GM10248 (cell line): ENCODE measurements at places on chromosomes 16 and 17.

- DNase-seq = no peak
Measured at GRCh38 chr16:75947626-75948239, 221.4 kb upstream of the CPHXL start.

DNA sequence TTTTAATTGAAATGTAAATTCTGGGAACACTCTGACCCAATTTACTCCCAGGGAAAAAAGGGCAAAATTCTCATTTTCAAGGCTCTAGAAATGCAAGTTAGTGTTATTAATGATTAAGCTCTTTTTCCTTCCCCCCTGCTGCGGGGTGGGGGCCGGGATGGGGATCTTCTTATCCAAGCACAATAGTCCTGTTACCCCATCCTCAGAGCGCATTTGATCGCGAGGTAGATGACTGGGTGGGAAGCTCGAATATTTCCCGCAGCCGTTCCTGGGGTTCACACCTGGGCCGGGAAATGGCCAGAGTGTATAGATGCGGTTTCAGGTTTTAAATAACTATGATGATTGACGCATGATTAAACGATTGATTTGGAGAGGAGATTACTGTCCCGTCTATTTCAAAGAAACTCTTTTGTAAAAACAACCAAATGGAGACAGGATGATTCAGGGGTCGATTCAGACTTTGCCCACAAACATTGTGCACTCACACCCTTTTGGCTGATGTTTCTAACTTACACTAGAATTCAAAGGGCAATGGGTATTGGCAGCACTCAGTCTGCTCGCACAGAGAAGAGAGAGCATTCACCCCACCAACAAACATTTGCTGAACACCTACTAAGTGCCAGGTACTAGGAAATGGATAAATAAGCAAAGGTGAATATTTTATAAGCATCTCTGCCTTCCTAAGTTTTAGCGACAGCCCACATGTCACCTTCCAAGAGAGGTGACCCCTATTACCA, 55.0 kb downstream of the SALL1 start:
- DNase-seq = no peak

DNA sequence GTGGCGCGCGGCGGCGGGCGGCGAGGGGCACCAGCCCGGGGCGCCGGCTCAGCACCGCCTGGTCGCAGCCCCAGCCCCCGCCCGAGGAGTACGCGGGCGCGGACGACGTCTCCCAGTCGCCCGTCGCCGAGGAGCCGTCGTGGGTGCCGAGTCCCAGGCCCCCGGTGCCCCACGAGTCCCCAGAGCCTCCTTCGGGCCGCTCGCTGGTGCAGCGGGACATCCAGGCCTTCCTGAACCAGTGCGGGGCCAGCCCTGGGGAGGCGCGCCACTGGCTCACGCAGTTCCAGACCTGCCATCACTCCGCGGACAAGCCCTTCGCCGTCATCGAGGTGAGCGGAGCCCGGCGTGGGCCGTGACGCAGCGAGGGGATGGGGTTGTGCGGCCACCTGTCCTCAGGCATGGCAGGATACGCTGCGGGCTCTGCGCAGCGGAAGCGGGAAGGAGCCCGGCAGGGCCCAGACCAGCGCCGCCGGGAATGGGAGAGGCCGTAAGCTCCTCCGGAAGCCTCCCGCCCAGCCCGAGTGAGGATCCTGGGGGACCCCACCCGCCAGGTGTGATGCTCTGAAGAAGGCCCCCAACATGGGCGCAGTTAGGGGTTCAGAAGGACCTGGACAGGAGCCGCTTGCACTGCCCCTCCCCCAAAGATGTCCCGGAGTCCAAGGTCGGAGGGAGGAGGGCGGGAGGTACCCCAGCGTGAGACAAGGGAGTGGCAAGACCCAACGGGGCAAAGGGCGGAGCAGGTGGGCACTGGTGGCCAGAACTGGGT, 522 bp downstream of the NAGS start:
- DNase-seq = no peak

DNA sequence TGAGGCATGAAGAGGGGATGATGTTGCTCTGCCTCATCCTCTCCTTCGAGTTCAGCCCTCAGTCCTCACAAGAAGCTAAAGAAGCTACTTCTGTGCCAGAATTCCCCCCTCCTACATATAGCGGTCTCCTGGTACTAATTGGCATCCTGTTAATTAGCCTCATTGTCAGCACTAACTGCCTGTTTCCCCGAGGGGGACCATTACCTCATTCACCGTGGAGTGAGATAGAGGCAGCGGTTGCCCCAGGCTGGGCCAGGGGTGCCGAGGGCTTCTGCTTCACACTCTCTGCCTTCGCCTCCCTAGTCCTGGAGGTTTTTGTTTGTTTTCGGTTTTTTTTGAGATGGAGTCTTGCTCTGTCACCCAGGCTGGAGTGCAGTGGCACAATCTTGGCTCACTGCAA, 5.7 kb upstream of the MINK1 start:
- DNase-seq = no peak

DNA sequence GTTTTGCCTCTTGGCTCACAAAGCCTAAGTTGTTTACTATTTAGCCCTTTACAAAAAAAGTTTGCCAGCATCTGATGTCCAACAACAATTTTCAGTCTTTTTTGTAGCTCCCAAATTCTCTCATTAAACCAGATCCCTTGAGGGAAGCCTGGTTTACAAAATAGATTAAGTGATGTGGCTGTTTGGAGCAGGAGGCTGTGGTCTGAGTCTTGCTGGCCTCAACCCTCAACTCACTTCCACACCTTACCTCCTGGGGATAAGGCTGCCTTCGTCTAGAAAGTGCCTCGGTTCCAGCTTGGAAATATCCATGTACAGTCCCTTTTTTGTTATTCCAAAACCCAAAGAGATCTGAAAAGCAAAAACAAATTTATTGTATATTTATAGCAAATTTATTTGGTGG, 138.4 kb downstream of the WWOX start:
- no peak for DNase-seq

DNA sequence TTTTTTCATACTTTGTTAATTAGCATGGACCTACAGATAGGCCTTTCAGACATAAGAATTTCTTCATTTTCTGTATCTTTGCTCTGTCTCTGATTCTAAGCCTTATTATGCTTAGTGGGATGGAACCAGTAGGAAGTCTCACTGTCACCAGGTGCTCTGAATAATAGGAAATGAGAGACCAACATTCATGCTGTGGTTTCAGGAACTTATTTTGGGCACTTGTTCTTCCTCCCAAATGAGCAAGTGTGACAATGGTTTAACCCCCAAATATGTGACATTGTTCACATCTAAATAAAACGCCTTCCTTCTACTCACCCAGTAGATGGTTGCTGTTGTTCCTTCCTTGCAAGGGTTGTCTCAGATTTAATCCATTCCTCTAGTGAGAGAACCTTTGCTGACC, 100.2 kb downstream of the SYCE1L start:
- no peak for DNase-seq

DNA sequence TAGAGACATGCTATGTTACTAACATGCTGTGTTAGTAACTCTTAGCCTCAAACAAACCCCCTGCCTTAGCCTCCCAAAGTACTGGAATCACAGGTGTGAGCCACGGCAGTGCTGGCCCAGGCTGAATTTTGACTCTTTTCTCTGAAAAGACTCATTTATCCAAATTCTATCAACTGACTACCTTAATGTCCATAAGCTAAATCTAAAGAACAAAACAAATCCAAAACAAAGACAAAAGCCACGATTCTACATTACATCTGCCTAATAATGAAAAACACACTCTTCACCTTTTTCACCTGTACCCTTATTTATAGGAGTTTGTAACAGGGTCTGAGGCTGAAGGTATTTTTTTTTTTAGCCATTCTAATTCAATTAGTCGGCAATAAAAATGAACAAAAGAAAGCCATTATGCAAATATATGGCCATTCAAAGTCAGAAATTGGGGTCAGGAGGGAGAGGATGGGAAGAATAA, 432.5 kb downstream of the RBFOX1 start:
- DNase-seq = no peak

DNA sequence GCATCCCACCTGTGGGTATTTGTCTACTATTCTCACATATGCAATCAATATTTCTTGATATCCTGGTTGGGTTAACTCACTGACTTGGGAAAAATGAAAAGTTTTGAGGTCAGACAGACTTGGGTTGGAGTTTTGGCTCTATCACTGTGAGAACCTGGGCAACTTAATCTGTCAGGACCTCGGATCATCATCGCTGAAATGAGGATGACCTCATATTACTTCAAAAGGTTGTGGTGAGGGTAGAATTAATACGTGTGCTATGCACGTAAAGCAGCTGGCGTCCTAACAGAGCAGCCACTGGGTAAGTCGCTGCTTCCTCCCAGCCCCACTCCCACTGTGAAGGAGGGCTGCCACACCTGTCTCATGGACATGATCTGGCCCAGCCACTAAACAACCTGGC, 57.3 kb downstream of the COG7 start:
- DNase-seq = no peak

- no peak for DNase-seq
Measured at GRCh38 chr16:79009896-79010295, 590.6 kb downstream of the MAF start.

GRCh38 chr17:48592577-48592976, 1.0 kb downstream of the HOXB5 start:
- no peak for DNase-seq

DNA sequence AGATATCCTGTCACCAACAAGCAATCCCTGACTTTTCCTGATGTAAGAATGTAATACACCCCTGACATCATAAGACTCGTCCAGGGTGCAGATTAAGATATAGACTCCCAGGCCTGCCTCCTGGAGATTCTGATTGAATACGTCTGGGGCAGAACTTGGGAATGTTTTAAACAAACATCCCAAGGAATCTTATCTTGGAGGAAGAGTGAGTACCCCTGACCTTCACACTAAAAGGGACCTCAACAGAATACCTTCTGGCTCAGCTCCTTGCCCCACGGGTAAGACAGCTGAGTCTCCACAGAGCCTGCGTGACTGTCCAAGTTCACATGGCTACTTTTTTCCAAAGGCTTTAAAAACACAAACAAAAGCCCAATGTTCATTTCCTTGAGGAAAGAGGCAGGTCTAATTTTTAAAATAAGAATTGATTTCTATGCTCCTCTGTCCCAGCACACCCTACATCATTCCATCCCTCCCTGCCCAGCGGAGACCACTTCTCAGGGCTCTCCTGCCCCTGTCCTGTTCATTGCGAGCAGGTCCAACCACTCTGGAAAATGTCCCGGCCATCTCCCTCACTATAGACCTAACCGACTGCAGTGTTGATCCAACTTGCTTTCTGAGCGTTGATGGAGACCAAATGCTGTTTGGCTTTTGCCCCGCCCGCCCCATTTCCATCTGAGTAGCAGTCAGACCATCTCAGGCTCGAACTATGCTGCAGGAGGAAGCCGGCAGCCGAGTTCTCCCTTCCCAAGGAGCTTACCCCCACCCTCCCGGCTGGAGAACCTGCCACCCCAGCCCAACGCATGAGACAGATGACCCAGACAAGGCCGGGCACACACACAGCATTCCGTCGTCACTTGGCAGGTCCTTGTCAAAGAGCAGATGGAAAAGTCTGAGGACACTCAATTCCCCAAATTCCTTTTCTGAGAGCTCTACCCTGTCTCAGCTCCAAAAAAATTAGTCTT, 44.1 kb upstream of the MYH10 start:
- DNase-seq = no peak

DNA sequence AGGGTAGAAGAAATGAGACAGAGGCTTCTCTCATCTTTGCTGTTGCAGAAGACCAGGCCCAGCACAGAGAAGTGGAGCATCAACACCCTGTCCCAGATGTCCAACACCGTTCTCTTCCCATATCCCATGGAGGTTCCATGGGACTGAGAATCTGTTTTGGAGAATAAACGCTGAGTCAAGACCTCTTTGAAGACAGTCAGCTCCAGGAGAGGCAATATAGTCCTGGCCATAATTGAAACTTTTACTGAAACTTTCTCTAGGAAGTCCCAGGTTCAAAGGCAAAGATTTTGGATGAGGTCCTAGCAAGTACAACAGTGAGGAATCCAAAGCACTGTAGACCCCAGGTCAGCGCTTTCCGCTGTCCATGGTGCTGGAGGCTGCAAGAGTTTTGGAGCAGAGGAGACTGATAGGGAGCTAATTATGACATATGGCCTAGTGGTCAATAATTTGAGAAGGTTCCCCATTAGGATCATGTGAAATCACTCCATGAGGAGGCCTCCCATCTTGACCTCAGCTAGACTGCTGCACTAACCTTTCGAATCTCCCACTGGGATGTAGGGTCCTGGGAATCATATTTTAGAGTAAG, 36.0 kb downstream of the OSBPL7 start:
- DNase-seq = peak; percentile 31

GRCh38 chr16:75248142-75248535, 3.3 kb downstream of the BCAR1 start:
- no peak for DNase-seq

GRCh38 chr16:83458612-83459011, 349.2 kb upstream of the HSBP1 start:
- DNase-seq = peak; percentile 43

- no peak for DNase-seq
Measured at GRCh38 chr16:79401157-79401556, 199.4 kb downstream of the MAF start.

DNA sequence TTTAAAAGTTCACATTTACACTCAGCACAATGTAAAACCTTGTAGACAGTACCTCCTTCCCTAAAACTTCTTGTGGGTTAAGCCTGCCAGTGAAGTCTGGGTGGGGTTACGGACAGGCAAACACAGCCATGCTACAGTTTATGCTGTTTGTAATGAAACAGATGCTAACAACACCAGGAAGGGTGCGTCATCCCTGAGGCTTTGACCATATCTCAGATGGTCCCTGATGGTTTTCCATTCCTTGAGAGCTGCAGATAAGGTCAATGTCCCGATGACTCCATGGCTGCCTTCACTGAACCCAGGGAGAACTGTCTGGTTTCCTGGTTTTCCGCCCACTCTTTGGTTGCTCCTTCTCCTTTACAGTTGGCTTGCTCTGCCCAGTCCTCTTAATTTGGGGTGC, 29.1 kb downstream of the GAS7 start:
- no peak for DNase-seq

- DNase-seq = no peak
Measured at GRCh38 chr17:80826346-80826954, 165.2 kb upstream of the CHMP6 start.

GRCh38 chr16:69166221-69166833, 20.6 kb upstream of the SNTB2 start:
- DNase-seq = peak; percentile 71

DNA sequence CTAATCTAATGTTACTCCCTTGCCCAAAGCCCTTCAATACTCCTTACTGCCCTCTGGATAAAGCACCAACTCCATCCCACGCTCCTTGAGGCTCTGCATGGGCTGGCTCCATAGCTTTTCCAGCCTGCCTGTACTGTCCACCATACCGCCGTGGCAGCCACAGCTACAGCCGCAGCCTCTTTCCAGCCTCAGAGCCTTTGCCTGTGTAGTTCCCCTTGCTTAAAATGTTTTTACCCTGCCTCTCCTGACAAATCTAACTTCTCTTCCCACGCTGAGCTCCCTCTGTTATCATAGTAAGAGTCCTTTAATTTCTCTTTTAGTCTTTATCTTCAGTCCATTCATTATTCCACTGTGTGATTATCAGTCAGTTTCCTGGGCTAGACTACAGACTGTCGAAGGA, 22.0 kb downstream of the TEX14 start:
- DNase-seq = no peak

GRCh38 chr17:81961087-81961511, at the start of gene NOTUM:
NOTUM (minus strand) TSS chr17:81961187; CDS start chr17:81960909, 278 bp downstream.
- no peak for DNase-seq

GRCh38 chr17:27257031-27257357, 36.9 kb upstream of the WSB1 start:
- no peak for DNase-seq

- no peak for DNase-seq
Measured at GRCh38 chr16:4814542-4815173, 12.2 kb upstream of the ROGDI start.
